ENCODE measurements at places on chromosomes 13 and 19.

DNA sequence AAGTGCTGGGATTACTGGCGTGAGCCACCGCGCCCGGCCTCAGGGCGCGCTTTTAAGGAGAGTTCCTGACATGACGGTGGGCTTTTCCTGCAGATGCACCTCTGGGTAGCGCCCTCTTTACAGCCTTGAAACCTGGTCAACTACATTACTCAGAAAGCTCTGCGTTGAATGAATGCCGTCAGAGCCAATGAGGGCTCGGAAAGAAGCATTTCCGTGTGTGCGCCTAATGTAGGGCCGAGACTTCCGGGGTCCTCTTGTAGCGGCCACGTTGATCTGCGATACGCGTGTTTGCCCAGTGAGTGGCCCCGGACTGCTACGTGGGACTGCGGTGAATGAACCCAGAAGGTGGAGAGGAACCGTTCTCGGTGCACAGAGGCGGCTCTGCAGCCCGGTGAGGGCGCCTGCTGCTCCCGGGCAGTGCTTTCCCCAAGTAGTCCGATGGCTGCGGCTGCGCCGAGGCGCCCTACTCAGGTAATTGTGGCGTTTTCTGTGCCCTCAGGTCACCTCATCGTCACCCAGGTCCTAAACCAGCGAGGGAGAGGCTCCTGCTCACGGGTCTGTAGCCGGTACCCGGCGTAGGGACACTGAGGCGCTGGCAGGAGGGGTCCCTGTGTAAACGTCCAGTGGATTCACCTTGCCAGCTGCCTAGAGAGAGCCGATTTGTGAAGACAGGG, 4.9 kb upstream of the ZNF552 start:
- DNase-seq, result peak; percentile 94

GRCh38 chr13:45105895-45106294, 14.4 kb upstream of the GTF2F2 start:
- DNase-seq, result no peak

GRCh38 chr13:91405240-91405639, 6.8 kb downstream of the GPC5 start:
- DNase-seq, result no peak

DNA sequence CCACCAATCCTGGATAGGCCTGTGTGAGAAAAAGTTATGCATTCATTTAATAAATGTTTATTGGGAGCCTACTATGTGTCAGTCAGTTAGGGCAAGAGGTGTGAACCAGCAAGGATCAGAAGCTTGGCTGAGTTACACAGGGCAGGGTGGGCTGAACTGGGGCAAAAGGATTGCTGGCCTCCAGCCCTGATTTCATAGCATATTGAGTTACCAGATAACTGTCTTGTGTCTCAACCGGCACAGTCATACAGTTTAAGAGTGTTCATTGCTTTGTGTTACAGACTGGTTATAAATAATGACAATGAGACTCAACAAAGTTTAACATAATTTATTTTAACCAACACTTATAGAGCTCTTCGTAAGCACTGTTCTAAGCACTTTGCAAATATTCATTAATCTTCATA, 253.8 kb downstream of the DLEU7 start:
- no peak for DNase-seq

- no peak for DNase-seq
Observed at GRCh38 chr13:42561752-42562467, 12.0 kb upstream of the TNFSF11 start.
